ENCODE measurements at places on chromosomes 2 and 18.

DNA sequence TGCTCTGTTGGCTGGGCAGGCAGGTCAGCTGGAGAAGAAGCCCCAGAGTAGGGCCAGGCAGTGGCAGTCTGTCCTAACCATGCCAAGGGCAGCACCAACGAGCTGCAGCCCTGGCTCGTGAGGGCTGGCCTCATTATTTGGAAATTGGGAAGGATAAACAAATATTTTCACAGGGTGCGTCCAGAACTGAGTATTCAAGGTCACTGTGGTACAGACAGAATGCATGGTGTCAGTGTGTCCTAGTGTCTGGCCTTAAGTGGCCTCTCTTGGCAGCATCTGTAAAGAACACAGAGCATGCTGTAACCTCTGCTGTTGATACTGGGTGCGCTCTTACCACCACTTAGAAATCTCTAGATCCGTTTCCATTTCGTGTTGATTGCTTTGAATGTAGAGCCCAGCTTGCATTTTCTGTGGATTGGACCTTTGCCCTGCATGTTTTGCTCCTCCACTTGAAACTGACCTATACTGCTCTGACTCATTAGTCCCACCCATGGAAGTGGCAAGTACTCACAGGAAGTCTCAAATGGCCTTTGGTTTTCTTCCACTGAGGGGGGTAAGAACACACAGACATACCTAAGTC is 88.2 kb downstream of the GREB1L start:
- peak; percentile 37 for DNase-seq

GRCh38 chr18:69397096-69397495 is 3.6 kb upstream of the DOK6 start:
- DNase-seq: no peak

DNA sequence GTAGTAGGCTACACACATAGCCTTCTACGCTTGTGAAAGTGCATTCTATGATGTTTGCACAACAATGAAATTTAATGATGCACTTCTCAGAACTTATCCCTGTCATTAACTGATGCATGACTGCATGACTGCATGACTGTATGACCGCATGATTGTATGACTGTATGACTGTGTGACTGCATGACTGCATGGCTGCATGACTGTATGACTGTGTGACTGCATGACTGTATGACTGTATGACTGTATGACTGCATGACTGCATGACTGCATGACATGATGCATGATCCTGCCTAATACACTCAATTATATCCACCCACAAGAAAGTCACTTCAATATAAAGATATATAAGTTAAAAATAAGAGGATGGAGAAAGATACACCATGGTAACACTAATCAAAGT is 365.4 kb upstream of the FSIP2 start:
- peak; percentile 11 for DNase-seq

GRCh38 chr2:218444692-218445357 is 25.9 kb downstream of the VIL1 start:
- DNase-seq: no peak

DNA sequence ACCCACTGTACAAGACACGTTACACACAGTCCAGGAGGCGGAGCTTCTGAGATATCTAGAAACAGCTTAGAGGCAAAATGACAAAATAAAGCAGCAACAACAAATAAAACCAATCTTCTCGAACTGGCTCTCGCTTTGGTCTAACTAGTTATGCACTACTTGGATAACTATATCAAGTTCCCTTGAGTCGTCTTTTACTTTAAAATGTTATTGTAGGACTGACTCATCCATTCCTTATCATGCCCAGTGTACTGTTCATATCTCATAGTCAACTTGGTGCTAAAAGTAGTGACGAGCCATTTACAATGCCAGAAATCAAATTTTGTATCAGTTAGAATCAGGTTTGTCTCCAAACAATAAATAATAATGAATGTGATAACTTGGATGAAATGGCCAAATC is 102.5 kb upstream of the SLC35G4 start:
- no peak for DNase-seq

- DNase-seq: no peak
Measured at GRCh38 chr2:236117861-236118269, 50.3 kb downstream of the GBX2 start.

GRCh38 chr2:117349687-117350086 is 464.8 kb upstream of the DDX18 start:
- no peak for DNase-seq

- no peak for DNase-seq
Measured at GRCh38 chr2:68827666-68828065, 43.5 kb downstream of the BMP10 start.

GRCh38 chr2:193482557-193482956 is 1287.8 kb upstream of the TMEFF2 start:
- no peak for DNase-seq

DNA sequence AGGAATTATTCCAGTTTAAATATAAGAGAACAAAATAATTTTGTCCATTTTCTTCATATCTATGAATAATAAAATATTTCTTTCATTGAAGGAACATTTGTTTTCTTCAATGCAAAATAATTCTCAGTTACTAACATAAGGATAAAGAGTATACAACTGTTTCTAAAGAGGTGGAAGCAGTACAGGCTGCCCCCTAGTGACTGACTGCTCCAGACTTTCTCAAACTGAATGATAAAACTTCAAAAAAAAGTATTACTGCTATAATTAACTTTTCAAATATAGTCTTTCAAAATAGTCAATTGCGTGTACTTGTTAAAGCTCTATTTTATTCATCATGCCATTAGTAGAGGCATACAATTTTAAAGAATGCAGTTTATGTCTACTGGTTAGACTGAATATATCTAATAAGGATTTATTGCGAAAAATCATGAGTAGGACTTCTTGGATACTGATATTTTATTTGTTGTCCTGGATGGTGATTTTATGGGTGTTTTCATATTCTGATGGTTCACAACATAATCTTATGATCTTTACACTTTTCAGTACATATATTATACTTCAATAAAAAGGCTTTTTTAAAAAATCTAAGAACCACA is 100.1 kb downstream of the WDPCP start:
- no peak for DNase-seq

GRCh38 chr2:27182346-27182745 is 29.5 kb upstream of the ATRAID start:
- no peak for DNase-seq

GRCh38 chr2:8980096-8980495 is 23.4 kb downstream of the MBOAT2 start:
- DNase-seq: no peak

DNA sequence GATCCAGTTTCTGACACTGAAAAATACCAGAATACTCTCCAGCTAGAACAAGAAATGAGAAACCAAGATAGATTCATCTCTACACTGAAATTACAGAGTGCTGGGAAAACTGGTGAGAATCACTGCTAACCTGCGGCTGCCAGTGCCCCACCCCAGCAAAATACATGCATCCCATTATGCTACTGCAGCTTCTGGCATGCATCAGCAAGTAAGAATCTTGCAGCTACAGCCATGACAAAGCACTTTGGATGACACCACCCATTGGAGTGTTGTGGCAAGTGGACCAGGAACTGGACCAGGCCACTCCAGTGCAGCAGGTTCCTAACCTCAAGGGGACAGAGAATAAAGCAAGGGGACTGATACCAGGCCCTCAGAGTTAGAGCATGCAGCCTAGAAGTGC is 378.8 kb upstream of the ETAA1 start:
- no peak for DNase-seq

DNA sequence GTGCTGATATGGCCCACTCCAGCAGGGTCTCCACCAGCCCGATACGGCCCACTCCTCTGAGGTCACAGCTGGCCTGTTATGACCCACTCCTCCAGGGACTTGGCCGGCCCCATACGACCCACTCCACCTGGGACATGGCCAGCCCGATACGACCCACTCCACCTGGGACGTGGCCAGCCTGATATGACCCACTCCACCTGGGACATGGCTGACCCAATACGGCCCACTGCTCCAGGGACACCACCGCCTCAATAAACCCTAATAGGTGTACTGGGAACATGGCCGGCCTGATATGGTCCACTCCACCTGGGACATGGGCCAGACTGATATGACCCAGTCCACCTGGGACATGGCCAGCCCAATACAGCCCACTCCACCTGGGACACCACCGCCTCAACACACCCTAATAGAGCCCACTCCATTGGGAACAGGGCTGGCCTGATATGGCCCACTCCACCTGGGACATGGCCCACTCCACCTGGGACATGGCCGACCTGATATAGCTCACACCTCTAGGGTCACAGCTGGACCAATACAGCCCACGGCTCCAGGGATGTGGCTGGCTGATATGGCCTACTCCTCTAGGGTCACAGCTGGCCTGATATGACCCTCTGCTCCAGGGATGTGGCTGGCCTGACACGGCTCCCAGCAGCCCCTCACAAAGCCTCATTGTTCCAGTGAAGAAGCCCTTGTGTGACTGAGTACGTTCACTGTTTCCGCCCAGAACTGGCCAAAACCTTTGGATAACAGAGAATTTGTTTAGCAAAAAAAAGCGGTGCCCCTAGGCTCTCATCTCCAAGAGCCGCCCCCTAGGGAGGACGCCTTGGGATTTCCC is 245.6 kb downstream of the HDAC4 start:
- DNase-seq: no peak

Data from HS-5 (cell line).